Right renal pelvis (tissue), 4 donors: ENCODE measurements at places on chromosomes 1 and 21. TPM values are rescaled to one million over a fixed set of nuclear protein-coding genes. Genes with fewer than 3 reads are reported as not detected.

DNA sequence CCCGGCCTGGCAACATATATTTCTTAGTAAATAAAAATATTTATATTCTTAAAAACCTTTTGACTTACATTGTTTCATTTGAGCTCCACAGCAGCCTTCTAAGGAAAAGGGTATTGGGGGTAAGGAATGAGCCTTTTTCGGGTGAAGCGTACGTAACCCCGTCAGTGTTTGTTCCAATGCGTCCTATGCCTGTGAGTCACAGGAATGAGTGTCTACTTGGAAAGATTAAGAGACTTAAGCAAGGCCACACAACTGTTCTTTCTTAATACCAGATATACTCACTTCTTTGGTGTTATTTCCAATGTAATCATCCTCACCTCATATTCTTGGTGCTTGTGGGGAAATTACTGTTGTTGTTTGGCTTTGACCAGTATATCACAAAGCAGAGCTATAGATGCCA lies 22.7 kb downstream of the WDTC1 start:
- no peak for DNase-seq

GRCh38 chr1:181140891-181141290 lies 52.4 kb downstream of the IER5 start:
- DNase-seq: no peak

- no peak for DNase-seq
Observed at GRCh38 chr1:213604477-213604876, 383.3 kb upstream of the PROX1 start.

GRCh38 chr1:205936311-205936710 lies 6.9 kb downstream of the SLC26A9 start:
- no peak for DNase-seq

DNA sequence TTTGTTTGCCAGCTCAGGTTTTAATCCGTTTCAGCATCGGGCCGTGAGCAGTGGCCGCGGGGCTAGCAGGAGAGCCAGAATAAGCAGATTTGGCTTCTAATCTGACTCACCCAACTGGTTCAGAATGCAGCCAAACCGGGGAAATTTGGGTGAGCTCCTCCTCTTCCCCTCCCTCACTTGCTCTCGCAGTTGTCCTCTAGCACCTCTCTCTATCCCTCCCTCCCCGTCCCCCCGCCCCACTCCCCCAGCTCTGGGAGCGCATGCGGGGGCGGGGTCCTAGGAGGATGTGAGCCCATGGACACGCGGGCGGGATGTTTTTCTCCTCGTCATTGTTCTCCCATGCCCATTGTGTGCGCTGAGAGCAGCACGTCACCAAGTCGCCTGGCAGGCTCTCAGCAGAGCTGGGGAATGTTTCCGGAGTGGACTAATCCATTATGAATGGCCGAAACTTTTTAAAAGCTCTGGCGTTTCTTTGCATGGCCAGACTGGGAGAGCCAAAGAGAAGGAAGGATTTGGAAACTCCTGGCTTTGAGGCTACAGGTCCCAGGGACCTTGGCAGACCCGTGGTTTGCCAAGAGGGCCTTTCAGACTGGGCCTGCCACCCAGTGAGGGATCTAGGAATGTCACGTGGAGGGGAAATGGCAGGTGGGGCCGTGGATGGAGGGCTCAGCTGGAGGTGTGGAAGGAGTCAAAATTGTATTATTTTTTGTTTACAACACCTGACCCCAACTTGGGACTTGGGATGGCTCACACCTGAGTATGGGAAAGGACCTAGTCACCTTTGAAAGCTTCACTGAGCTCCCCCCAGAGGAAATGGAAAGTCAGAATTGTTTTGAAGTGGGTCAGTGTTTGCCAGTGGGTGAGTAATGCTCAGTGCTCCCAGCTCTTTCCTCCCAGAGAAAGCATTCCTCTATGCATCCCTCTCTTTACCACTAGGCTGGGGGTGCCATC lies 39.2 kb downstream of the CDK18 start:
- DNase-seq: peak; percentile 55

DNA sequence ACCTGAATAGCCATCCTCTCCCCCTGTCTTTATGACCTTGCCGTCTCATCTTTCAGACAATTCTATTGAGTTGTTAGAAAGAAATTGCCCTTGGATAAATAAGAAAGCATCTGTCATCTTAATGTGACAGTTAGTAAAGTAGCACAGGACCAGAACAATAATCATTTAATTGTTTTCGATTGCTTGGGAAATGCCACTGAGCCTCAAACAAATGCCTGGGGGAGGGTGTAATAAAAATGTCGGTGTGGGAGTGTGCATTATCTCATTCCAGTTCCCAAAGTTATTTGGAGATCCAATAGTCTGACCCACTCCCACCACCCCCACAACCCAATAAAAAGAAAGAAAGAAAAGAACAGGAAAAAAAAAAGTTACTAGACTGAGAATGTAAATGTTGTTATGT lies 509.3 kb upstream of the LRRC7 start:
- DNase-seq: no peak

DNA sequence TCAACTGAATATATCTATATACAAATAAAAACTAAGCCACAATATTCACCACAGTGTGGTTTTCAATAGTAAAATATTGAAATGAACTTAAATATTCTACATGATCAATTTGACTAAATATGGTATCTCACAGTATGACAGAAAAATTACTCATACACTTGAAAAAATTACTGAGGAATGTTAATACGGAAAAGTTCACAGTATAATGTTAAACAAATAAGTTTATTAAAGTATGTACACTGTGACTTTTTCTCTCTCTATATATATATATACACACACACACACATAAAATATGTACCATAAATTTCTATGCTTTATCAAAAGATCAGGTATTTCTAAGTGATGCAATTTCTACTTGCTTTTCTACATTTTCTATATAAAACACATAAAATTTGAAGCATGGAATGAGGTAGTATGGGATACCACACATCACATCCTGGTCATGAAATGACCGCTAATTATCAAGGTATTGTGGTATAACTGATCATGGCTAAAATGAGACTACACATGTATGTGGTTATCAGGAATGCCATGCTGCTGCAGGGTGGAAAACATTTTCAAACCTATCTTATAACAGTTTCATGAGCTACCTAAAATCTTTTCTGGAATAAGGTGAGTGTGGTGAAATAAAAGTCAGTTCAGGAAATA lies 102.3 kb downstream of the CDC42BPA start:
- DNase-seq: no peak

ETV3L gene
- polyA plus RNA-seq: not detected

ARHGEF19 gene
- polyA plus RNA-seq: 21.5 TPM

RIPPLY3 gene
- 2.1 TPM for polyA plus RNA-seq

UMODL1 gene
- polyA plus RNA-seq: 0.20 TPM

MATN1 gene
- polyA plus RNA-seq: 0.13 TPM
